ENCODE measurements at places on chromosomes 1 and 21. TPM values are rescaled to one million over a fixed set of nuclear protein-coding genes. Genes with fewer than 3 reads are reported as not detected.

DNA sequence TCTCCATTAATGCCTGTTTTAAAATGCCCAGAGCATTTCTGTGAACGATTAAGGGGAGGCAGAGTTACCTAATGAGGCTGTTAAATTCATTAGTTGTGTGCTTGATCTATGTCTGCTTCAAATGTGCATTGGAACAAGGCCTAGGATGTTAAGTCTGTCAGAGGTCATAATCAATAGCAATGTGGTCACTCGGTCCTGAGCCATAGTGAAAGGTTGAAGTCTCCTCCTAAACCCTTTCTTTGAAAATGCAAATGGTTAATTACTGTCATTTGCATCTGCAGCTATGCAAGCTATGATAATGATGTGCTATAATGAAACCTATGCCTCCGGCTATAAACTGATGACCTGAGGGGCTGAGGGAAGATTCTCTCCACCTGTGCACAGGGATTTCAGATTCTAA is 114.2 kb upstream of the NR5A2 start:
- no peak for DNase-seq
- H3K36me3 ChIP-seq: no peaks in the 10 kb centered on the region
- no peak overlapping the region for H3K27ac ChIP-seq
- H3K27me3 ChIP-seq: peaks cover 8% of the 10 kb centered on the region

DNA sequence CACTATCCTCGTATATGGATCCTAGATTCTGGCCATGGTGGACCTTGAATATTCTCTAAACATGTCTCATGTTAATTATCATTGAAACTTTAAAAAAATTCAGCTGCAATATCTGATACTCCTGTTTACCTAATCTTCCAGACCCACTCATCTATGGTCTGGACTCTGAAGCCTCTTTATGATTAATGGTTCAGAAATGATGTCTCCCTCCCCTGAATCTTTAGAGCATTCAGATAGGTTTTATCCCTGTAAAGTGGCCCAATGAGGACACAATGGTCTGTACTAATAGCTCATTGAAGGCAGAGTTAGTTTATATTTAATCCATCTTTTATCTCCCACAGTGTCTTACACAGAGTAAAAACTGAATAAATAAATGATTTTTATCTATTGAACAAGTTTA is 53.0 kb upstream of the DUSP10 start:
- H3K36me3 ChIP-seq: no peaks in the 10 kb centered on the region
- H3K27ac ChIP-seq: no peak overlapping the region
- H3K27me3 ChIP-seq: no peaks in the 10 kb centered on the region

- no peak for DNase-seq
- no peaks in the 10 kb centered on the region for H3K36me3 ChIP-seq
- H3K27ac ChIP-seq: no peak overlapping the region
- no peak overlapping the region for H3K4me3 ChIP-seq
- peaks cover 9% of the 10 kb centered on the region for H3K27me3 ChIP-seq
Measured at GRCh38 chr1:2448098-2448445, 28.0 kb upstream of the PLCH2 start.

DNA sequence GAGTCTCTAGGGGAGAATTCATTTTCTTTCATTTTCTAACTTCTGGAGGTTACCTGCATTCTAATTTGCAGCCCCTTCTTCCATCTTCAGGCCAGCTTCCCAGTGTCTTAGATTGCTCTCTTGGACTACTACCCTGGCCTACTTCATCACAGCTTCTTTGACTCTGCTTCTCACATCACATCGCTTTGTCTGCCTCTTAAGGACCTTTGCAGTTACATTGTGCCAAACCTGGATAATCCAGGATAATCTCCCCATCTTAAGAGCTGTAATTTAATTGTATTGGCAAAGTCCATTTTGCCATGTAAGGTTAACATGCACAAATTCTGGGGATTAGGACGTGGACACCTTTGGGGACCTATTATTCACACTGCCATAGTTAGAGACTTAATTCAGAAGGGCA is 18.4 kb downstream of the RNF2 start:
- no peak overlapping the region for H3K27ac ChIP-seq
- peaks cover 26% of the 10 kb centered on the region for H3K36me3 ChIP-seq
- no peak for DNase-seq
- H3K4me3 ChIP-seq: no peak overlapping the region
- H3K4me1 ChIP-seq: peaks cover 13% of the 10 kb centered on the region

DNA sequence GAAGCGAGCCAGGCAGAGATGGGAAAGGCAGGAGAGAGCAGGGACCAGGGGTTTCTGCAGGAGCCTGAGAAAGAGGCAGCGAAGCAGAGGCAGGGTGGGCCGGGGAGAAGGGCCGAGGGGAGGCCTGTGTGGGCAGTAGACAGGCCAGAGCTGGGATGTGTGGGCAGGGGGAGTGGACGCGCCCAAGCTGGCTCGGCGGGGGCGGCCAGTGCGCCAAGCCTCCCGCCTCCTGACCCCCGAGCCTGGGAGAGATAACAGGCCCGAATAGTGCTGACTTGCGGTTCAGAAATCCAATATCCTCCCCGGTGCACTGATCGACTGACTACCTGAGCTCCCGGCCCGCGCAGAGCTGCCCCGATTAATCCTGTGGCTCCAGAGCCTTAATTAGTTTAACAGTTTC is 41.9 kb downstream of the AHDC1 start:
- no peaks in the 10 kb centered on the region for H3K27me3 ChIP-seq
- H3K27ac ChIP-seq: no peak overlapping the region
- no peak for DNase-seq
- peaks cover 15% of the 10 kb centered on the region for H3K4me1 ChIP-seq
- no peak overlapping the region for H3K4me3 ChIP-seq

- no peaks in the 10 kb centered on the region for H3K4me1 ChIP-seq
- H3K27ac ChIP-seq: no peak overlapping the region
- H3K27me3 ChIP-seq: no peaks in the 10 kb centered on the region
Measured at GRCh38 chr21:42562816-42563215, 49.2 kb downstream of the SLC37A1 start.

DNA sequence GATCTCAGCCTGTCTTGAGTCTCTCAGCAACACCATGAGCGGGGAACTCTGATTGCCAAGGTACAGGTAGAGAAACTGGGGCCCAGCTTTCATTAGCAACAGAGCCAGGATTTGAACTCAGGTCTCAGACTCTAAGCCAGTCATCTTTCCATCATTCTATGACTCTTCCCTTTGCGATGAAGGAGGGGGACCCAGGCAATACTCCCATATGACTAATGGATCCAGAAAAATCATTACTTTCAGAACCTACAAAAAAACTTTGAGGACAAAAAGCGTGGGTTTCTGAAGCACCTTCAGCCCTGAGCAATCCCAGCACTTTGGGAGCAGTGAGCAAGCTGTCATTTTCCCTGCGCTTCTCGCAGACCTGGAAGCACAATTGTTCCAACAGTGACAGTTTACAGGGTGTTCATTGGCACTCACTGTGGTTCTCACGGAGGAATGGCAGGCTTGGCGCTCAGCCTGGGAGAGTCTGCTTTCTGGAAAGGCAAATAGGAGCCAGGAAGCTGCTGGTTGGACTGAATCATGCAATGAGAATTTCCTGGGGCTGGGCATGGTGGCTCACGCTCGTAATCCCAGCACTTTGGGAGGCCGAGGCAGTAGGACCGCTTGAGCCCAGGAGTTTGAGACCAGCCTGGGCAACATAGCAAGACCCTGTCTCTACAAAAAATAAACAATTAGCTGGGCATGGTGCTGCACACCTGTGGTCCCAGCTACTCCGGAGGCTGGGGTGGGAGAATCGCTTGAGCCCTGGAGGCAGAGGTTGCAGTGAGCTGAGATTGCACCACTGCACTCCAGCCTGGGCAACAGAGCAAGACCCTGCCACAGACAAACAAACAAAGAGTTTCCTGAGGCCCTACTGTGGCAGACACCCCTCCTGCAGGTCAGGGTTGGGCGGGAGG is 40.1 kb downstream of the SLC2A7 start:
- no peak for DNase-seq
- peak overlapping the region; percentile 75 for H3K27ac ChIP-seq
- peaks cover 3% of the 10 kb centered on the region for H3K27me3 ChIP-seq
- H3K4me1 ChIP-seq: peaks cover 54% of the 10 kb centered on the region
- H3K36me3 ChIP-seq: no peaks in the 10 kb centered on the region
- H3K4me3 ChIP-seq: peak overlapping the region; percentile 41

DNA sequence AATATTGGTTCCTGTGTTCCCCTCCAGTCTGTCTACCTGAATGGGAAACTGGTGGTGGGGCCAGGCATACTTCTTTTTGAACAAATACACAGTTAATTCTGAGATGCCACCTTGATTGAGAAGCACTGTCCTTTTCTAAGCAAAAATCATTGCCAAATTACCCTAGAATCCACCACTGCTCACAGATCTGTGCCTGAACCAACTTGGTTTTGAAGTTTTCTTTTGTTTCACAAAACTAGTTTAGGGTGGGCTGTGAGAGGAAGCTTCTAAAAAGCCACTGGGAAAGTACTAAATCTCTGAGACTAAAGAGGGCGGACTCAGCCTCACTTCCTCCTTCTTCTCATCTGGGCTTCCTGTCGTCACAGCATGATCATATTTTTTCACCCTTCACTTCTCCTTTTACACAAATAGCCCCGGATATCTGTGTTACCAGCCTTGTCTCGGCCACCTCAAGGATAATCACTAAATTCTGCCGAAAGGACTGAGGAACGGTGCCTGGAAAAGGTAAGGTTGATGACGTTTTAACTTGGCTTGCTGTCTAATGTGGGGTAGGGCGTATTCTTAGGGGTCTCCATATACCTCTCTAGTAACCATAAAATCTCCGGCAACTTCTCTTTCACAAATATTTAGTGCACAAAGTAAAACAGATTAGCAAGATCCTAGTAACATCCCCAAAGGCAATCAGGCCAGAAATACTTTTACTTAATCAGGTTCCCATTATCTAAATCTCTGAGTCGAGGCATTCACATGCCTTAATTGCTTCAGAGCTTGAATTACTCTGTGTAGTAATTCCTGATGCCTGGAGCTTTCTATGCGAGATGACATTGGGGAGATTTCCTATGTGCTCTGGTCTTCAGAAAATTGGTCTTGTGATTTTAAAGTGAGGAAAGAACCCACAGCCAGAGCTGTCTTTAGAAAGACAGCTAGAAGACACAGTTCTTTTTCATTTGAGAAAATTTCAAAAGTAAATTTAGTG is at the start of gene CD53:
TSS of gene CD53 (plus strand) at position 404 of the 976 bp plus-strand sequence. CDS start 18,261 bp downstream, outside the sequence.
- DNase-seq: peak; percentile 64
- H3K36me3 ChIP-seq: peaks cover 60% of the 10 kb centered on the region
- H3K4me1 ChIP-seq: peaks cover 34% of the 10 kb centered on the region

DNA sequence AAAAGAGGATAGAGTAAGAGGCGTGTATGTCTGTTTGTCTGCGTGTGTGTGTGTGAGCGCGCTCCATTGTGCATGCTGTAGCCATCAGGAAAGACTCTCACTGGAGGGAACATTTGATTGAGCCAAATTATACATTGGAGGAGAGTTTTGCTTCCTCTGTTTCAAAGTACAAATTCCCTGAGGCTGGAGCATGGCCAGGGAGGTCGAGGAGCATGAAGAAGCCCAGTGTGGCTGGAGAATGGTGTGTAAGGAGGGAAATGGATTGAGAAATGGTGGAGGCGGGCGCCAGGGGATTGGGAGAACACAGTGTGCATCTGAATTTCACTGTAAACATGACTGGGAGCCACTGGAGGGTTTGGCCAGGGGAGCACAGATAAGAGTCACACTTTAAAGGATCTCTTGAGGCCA is 22.1 kb upstream of the EFNA1 start:
- no peak overlapping the region for H3K4me3 ChIP-seq
- no peak for DNase-seq
- no peaks in the 10 kb centered on the region for H3K4me1 ChIP-seq
- H3K27ac ChIP-seq: no peak overlapping the region
- H3K36me3 ChIP-seq: no peaks in the 10 kb centered on the region

The TCHH gene
- 0.05 TPM for total RNA-seq

The CLCA4 gene
- total RNA-seq: not detected

The SPRR1B gene
- not detected for total RNA-seq

The DCDC2B gene
- total RNA-seq: 0.13 TPM
